Mesenchymal stem cell (in vitro differentiated cells and primary cell): ENCODE measurements at places on chromosomes 2 and 18.

DNA sequence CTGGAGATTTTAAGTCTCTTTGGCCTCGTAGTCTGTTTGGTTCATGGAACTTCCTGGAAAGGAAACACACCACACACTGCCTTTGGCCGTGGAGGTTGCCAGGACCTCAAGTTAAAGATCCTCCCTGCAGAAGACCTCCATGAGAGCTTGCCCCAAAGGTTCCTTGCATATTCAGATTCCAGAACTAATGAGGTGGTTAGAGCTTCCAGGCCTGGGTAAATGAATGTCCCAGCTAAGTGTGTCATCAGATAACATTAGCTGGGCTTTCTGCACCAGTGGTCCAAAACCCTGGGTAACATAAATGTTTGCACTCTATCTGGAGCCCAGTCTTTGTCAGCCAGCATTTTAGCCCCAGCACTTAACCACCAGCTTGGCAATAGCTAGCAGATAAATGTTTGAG, 122.1 kb upstream of the EML6 start:
- H3K27me3 ChIP-seq: no peaks in the 10 kb centered on the region
- H3K36me3 ChIP-seq: peaks cover 22% of the 10 kb centered on the region
- no peak for DNase-seq
- peak overlapping the region; percentile 98 for H3K27ac ChIP-seq
- H3K4me1 ChIP-seq: peaks cover 39% of the 10 kb centered on the region

DNA sequence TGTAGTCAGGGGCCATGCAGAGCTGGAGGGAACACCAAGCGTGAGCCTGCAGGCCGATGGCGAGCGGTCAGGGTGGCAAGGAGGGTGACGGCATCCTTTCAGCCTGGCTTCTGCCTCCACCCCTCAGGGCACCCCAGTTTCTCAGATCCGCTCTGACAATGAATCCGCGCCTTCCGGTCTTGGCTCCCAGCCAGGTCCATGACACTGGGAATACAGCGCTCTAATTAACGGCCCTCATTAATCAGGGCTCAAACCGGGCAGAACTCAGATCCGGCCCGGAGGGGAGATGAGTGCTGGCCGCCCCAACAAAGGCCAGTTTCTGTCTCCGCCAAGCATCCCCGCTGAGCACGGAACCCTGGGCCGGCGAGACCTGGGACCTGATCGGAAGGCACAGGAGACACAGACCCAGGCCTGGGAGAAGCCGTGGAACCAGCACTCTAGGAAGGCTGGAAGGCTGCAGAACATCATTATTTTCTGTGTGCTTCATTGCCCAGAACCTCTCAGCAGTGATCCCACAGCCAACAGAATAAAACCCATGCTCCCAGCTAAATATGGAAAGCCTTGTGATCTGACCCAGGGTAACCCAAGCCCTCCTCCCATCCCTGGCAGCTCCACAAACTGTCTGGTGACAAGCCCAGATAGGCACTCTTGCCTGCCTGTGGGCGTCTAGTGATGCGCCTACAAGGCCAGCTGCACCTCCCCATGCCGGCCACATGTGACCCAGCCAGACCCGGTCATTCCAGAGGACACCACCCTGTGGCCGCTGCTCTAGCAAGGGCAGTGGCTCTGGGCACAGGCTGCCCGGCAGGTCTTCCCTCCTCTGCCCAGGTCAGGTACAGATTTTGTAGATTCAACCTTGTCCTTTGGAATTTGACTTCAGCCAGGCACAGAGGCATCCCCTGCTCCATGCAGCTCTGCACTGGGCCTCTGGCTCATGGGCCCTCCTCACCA, 438.7 kb upstream of the MYT1L start:
- no peaks in the 10 kb centered on the region for H3K27me3 ChIP-seq
- H3K4me3 ChIP-seq: no peak overlapping the region
- H3K36me3 ChIP-seq: no peaks in the 10 kb centered on the region
- DNase-seq: no peak

DNA sequence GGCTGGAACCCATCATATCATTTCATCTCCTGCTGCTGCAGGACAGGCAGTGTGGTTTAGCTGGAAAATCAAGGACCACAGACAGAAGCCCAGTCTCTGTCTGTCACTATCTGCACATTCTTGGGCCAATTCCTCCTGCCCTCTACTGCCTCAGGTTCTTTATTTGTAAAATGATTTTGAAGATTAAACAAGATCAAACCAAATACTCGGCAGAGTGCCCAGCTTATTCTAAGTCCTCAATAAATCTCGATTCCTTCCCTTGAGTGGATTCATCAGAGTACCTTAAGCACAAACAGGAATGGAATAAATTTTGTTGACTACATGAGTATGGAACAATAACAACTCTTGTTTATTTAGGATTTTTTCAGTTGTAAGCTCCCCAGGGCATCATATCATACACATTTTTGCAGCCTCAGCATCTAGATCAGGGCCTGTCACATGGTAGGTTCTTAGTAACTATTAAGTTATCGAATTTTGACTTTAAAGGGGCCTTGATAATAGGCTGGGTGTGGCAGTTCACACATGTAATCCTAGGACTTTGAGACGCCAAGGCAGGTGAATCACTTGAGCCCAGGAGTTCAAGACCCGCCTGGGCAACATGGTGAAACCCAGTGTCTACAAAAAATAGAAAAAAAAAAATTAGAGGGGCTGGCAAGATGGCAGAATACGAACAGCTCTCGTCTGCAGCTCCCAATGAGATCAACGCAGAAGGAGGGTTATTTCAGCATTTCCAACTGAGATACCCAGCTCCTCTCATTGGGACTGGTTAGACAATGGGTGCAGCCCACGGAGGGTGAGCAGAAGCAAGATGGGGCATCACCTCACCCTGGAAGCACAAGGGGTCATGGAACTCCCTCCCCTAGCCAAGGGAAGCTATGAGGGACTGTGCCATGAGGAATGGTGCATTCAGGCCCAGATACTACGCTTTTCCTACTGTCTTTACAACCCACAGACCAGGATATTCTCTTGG, 11.1 kb downstream of the RHOB start:
- H3K27me3 ChIP-seq: no peaks in the 10 kb centered on the region
- H3K4me3 ChIP-seq: no peak overlapping the region
- H3K4me1 ChIP-seq: peaks cover 6% of the 10 kb centered on the region
- no peak overlapping the region for H3K27ac ChIP-seq

GRCh38 chr2:163667064-163667887, 68.5 kb downstream of the FIGN start:
- no peaks in the 10 kb centered on the region for H3K36me3 ChIP-seq
- H3K4me1 ChIP-seq: peaks cover 5% of the 10 kb centered on the region
- peak; percentile 89 for DNase-seq
- H3K4me3 ChIP-seq: no peak overlapping the region
- no peaks in the 10 kb centered on the region for H3K27me3 ChIP-seq

GRCh38 chr2:23606968-23607367, 222.0 kb downstream of the KLHL29 start:
- peaks cover 17% of the 10 kb centered on the region for H3K4me1 ChIP-seq
- H3K27ac ChIP-seq: no peak overlapping the region
- DNase-seq: peak; percentile 78
- H3K36me3 ChIP-seq: peaks cover 3% of the 10 kb centered on the region
- H3K4me3 ChIP-seq: no peak overlapping the region

- no peak overlapping the region for H3K27ac ChIP-seq
- H3K36me3 ChIP-seq: no peaks in the 10 kb centered on the region
- peaks cover 1% of the 10 kb centered on the region for H3K4me1 ChIP-seq
- no peak for DNase-seq
- H3K27me3 ChIP-seq: no peaks in the 10 kb centered on the region
Observed at GRCh38 chr18:33424266-33424946, 16.1 kb downstream of the CCDC178 start.

- H3K27ac ChIP-seq: no peak overlapping the region
- H3K4me1 ChIP-seq: no peaks in the 10 kb centered on the region
- no peaks in the 10 kb centered on the region for H3K27me3 ChIP-seq
- no peaks in the 10 kb centered on the region for H3K36me3 ChIP-seq
- DNase-seq: no peak
Observed at GRCh38 chr2:102361632-102362241, 6.1 kb downstream of the IL18R1 start.

DNA sequence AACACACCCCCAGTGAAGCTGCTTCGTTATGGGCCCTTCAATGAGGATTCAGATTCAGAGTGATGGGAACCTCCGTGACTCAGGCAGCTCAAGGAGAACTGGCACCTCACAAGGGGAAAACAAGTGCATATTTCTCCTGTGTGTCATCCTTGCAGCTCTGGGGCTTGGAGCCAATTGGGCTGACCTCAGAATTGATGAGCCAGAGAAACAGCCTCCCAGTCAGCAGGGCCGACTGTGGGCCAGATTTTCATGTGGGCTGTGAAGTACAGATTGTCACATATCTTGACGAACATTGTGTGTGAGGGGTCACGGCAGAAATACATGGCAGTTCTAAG, 189.6 kb upstream of the SP5 start:
- peak overlapping the region; percentile 56 for H3K27ac ChIP-seq
- H3K4me1 ChIP-seq: peaks cover 2% of the 10 kb centered on the region
- peak; percentile 97 for DNase-seq
- no peaks in the 10 kb centered on the region for H3K36me3 ChIP-seq
- no peak overlapping the region for H3K4me3 ChIP-seq
- H3K27me3 ChIP-seq: no peaks in the 10 kb centered on the region

DNA sequence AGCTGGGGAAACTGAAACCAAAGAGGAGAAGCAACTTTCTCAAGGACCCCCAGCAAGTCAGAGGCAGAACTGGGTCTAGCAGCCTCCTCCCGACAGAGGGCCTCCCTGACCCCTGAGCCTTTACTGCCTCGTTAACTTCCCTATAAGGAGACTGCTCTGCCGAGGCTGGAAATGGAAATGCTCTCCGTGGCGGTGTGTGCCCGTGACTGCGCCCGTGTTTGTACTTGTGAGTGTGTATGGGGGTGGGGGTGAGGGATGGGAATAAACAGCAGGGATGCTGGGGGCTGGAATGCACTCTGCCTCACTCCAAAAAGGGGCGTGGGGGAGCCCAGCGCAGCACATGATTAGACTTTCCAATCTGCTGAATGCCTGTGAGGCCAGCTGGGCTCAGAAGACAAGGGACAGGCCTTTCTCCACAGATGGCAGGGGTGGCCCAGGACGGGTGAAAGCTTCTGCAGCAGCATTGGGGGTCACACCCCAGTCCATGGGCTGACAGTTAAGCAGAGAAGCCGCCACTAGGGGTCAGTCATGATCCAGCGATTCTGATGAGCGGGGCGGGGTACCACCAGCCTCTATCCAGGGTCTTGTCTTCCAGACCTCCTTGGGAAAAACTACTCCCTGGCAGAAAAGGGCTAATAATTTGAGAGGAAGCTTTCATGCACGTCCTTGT, 26.8 kb downstream of the MPHOSPH10 start:
- no peak overlapping the region for H3K27ac ChIP-seq
- H3K27me3 ChIP-seq: peaks cover 38% of the 10 kb centered on the region
- peak; percentile 28 for DNase-seq
- no peak overlapping the region for H3K4me3 ChIP-seq
- peaks cover 7% of the 10 kb centered on the region for H3K4me1 ChIP-seq
- no peaks in the 10 kb centered on the region for H3K36me3 ChIP-seq

GRCh38 chr2:44424211-44424610, 62.5 kb downstream of the CAMKMT start:
- no peak overlapping the region for H3K4me3 ChIP-seq
- no peaks in the 10 kb centered on the region for H3K27me3 ChIP-seq
- DNase-seq: no peak
- no peaks in the 10 kb centered on the region for H3K4me1 ChIP-seq

GRCh38 chr2:146321175-146321574, 1523.7 kb upstream of the ACVR2A start:
- no peak overlapping the region for H3K27ac ChIP-seq
- no peaks in the 10 kb centered on the region for H3K27me3 ChIP-seq
- peak; percentile 25 for DNase-seq
- peaks cover 2% of the 10 kb centered on the region for H3K4me1 ChIP-seq
- H3K36me3 ChIP-seq: no peaks in the 10 kb centered on the region

DNA sequence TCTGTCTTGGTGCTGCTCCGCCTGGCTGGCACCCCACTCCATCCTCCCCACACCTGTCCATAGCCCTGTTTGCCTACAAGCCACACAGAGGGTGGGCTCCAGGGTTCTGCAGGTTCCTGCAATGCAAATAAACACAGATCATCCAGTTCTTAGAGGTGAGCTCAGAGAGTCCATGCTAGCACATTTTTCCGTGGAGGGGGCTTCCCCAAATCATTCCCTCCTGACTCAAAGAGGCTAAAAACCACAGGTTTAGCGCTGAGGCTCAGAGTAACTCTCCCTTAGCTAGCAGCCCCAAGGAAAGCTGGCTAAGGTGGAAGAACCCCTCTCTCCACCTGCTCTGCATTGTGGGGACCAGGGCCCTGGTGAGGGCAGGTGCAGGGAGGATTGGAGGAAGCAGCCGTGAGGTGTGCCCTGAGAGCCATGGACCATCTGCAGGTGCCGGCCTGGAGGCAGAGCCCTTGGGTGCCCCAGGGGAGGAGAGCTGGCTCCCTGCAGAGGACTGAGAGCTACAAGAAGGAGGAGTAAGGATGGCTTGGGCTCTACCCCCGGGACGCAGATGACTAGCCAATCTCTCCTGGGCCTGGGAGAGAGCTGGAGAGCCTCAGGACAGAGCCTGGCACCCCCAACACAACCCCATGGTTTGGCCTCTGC, 23.8 kb upstream of the TEX44 start:
- no peak for DNase-seq
- peaks cover 2% of the 10 kb centered on the region for H3K4me1 ChIP-seq
- no peaks in the 10 kb centered on the region for H3K27me3 ChIP-seq
- no peak overlapping the region for H3K27ac ChIP-seq

DNA sequence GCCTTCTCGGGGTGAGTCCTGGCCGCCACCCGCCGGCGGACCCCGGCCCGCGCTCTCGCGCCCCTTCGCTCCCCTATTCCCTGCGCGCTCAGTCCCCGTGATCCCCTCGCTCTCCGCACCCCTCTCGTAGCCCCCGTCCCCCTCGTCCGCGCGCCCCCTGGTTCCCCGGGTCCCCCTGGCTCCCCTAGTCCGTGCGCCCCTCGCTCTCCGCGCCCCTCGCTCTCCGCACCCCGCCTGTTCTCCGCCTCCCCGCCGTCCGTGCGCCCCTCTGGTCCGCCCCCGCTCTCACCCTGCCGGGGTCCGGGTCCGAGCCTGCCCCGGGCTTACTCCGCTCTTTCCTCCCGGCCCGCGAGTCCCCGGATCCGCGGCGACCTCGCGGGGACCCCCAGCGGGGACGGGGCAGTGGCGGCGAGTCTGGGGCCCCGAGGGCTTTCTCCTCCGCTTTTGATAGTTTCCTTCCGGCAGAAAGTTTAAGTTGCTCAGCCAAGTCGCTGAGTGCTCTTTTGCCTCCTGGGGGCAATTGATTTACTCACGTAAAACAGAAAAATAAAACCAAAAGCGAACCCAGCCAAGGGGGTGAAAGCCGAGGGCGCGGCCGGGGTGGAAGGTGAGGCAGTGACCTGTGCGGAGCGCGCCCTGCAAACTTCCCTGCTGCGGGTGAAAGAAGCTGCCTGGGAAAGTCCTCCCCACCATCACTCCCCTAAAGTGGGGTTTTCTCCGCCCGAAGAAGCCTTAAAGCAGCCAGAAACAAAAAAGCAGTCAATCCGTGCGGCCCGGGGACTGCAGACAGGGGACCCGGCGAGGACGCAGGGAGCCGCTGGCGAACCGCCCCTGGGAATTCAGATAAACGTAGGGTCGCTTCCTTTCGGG, 568 bp downstream of the RAB31 start:
- no peaks in the 10 kb centered on the region for H3K36me3 ChIP-seq
- peaks cover 14% of the 10 kb centered on the region for H3K4me1 ChIP-seq
- DNase-seq: peak; percentile 32
- peak overlapping the region; percentile 88 for H3K4me3 ChIP-seq
- no peaks in the 10 kb centered on the region for H3K27me3 ChIP-seq

GRCh38 chr2:96209011-96209728, 543 bp upstream of the STARD7 start:
- H3K27ac ChIP-seq: no peak overlapping the region
- no peak for DNase-seq
- H3K27me3 ChIP-seq: no peaks in the 10 kb centered on the region
- H3K4me1 ChIP-seq: peaks cover 10% of the 10 kb centered on the region
- H3K4me3 ChIP-seq: peak overlapping the region; percentile 89
- H3K36me3 ChIP-seq: no peaks in the 10 kb centered on the region
